ENCODE measurements at places on chromosomes 6 and 20.

- DNase-seq = no peak
These were observed 80.3 kb downstream of the NDUFAF5 start for GRCh38 chr20:13865156-13865555.

GRCh38 chr20:21291026-21291425 is 12.1 kb upstream of the XRN2 start:
- no peak for DNase-seq

GRCh38 chr20:51400051-51400926 is 142.2 kb downstream of the NFATC2 start:
- DNase-seq = peak; percentile 42

GRCh38 chr20:62914970-62915457 is 11.3 kb downstream of the DIDO1 start:
- no peak for DNase-seq

DNA sequence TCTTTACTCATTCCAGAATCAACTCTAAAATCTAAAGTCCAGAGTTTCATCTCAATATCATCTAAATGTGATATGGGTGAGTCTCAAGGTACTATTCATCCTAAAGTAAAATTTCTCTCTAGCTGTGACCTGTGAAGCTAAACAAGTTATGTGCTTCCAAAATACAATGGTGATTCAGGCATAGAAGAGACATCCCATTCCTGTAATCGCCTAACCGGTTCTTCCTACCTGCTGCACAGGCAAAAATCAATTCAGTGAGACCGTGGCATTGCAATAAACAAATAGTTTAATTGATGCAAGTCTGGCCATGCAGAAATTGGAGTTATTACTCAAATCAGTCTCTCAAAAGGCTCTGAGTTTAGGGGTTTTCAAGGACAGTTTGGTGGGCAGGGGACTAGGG is 232.8 kb downstream of the UBE3D start:
- no peak for DNase-seq

GRCh38 chr20:59925899-59926298 is 7.5 kb downstream of the SYCP2 start:
- DNase-seq = no peak
